ENCODE measurements at places on chromosomes 4 and X.

DNA sequence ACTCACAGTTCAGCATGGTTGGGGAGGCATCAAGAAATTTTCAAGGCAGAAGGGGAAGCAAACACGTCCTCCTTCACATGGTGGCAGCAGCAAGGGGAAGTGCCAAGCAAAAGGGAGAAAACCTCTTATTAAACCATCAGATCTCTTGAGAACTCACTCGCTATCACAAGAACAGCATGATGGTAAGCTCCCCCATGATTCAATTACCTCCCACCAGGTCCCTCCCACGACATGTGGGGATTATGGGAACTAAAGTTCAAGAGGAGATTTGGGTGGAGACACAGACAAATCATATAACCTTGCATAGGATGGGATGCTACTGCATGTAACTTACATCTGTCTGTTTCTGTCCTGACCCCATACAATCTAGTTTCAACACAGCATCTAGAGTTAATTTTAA, 511.8 kb upstream of the ARX start:
- no peak for DNase-seq

GRCh38 chr4:52576326-52576725, 82.8 kb downstream of the USP46 start:
- no peak for DNase-seq

- no peak for DNase-seq
Observed at GRCh38 chr4:185752872-185753271, 59.1 kb downstream of the SORBS2 start.

GRCh38 chrX:18927558-18927957, 56.4 kb downstream of the PHKA2 start:
- no peak for DNase-seq

DNA sequence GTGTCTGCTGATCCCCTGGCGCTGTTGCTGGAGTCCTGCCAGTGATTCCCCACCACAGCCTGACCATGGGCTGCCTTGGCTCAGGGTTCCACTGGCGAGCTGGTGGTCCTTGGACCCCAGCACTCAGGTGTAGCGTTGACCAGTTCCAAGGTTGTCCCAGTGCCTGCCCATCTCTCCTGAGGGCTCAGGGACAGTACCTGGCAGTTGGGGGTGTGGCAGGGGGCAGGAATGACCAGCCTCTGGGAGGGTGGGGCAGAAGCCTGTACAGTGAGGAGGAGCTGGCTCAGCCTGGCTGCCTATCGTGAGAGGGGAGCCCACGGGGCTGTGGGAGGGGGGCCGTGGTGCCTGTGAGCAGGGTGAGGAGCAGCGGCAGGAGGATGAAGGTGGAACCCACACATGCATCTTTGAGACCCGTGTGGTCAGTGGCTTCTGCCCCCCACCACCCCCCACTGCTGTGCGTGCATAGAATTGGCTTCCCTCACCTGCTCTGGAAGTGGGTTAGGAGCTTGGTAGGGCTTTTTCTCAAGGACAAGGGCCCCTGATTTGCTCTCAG, 12.6 kb upstream of the MSANTD1 start:
- DNase-seq: no peak

GRCh38 chr4:15198070-15198727, 195.9 kb downstream of the CPEB2 start:
- DNase-seq: no peak

DNA sequence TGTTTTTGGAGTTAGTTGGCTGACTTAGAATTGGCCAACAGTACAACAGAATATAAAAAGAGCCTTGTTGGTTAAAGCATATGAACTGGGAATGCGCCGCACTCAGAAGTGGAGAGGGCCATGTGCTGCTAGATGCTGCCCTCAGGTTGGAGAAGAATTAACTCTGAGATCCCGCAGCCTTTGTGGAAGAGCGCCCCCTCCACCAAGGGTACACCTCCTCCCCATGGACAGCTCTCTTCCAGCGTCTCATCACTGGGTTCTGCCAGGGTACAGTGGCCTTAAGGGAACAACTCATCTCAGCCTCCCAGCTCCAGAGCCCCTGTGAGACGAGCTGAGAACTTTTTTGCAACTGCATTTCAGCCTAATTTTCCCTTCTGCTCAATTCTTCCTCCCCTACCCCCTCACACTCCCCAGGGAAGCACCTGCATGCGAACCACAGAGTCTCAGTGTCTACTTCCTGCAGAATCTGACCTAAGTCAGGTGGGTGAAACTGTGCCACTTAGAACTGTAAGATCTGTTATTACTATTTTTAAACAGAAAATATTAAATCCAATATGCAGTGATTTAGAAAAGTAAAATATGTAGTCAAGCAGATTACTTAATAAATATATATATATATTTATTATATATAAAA, 380.6 kb downstream of the RAB28 start:
- no peak for DNase-seq

DNA sequence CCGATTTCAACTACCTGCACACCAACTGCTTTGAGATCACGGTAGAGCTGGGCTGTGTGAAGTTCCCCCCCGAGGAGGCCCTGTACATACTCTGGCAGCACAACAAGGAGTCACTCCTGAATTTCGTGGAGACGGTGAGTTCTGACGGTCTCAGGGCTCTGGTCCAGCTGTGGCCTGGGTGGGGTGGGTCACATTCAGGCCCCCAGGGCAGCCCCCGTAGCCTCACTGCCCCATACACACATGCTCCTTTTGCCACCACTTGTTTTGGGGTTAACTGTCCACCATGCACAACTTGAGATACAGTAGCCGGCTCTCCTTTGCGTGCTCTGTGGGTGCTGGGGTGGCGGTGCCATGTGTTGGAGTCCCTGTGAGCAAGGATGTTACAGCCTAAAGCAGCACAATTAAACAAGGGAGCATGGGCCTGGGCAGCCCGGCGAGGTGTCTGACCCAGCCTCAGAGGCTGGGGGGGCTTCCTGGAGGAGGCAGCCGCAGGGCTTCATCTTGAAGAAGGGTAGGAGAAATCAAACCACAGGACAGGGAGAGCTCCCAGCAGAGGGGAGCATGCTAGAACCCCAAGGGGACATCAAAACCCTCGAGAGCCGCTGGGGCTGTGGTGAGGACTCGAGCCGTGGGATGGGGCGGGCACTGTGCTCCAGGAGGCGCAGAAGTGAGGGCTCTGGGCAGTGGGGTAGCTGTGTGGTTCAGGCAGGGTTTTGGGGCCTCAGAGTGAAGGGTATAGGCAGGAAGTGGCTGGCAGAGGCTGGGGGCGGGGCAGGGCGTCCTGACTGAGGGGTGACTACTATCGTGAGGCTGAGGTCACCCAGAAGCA, 22.0 kb downstream of the CPZ start:
- DNase-seq: no peak

DNA sequence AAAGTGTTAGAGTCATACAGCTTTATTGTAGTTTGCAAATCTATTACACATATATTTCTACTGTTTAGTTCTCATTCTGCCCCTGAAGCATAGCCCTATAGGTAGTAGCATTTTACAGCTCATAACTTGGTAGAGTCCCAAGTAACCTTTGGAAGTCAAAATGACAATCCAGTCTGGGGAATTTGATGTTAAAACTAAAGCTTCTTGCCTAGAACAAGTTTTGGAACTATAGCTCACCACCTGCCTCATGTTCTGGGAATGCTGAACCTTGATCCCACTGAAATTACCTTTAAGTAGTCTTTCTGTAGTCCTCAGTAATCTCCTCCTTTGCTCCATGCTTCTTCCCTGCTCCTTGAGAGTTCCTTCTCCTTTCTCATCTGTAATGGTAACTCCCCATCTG, 8.4 kb downstream of the UGT8 start:
- no peak for DNase-seq

DNA sequence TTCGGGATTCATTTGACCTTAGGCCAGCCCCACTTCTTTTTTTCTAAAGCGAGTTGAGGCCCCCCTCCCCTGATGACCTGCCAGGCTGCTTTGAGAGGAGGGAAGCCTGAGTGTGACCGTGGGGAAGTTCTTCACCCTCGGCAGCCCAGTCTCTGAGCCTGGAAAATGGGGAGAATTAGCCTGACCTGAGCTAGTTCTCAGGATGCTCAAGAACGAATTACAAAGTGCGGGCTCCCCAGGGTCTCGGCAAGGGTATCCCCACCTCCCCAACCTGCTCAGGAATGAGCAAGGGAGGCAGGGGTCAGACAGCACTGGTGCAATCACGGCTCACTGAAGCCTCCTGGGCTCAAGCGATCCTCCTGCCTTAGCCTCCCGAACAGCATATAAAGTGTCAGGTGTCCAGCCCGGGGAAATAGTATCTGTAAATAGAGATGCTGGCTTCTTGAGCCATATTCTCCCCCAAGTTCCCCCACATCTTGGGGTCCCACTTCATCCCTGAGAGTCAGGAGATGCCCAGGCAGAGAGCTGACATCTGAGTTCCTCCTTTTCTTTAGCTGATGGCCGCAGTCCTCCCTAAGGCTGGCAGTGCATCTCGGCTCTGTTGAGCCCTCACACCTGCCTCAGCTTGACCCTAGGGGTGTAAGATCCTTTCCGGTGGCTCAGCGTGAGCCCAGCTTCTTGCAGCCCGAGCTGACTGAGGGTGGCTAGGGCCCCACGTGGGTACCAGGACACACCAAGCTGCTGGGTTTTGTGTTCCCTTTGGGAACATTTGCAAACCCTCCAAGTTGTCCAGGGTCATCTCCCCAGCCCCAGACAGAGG, 1.6 kb downstream of the DUSP9 start:
- DNase-seq: no peak

DNA sequence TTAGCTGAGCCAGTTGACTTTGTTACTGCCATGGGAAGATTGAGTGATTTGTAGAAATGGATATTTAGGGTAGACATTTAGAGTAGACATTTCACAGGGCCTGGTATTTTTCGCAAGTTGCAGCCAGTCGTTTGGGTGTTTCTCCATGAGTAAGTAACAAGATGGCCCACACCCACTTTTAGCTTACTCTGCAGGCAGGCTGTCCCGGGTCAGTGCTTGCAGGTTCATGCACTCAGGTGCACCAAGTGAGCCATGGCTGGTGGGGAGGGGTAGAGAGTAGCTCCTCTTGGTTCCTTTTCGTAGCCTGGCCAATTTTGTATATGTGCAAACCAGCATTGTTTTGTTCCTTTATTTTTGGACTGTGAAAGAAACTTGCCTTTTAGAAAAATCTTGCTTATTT, 145.6 kb downstream of the POLA1 start:
- DNase-seq: no peak

- DNase-seq: no peak
Observed at GRCh38 chr4:113440371-113440770, 321.2 kb downstream of the CAMK2D start.

DNA sequence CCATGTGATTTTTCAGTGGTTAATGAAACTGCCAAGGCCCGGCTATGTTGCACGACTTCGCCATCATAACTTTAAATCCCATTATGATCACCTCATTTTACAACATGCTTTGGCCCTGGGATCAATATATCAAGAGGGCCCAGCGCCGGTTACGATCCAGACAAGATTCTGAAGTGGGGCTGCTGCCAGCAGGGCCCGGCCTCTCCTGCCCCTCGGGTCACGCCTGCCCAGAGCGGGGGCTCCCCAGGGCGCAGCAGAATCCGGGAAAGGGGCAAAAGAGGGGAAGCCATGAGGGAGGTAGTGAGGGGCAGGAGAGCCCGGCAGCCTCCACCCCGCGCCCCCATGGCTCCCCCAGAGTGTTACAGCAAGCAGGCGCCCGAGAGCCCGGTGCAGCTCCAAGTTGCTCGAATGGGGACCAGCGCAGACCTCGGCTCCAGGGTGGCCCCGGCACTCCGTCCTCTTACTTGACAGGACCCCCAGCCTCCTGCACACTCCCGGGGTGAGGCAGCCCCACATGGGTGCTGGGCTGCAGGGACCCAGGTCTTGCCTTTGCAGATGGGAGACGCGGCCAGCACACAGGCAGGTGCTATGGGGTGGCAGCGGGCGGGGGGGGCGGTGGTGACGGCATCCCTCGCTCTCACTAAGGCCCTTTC, 129.8 kb upstream of the NKX1-1 start:
- no peak for DNase-seq

GRCh38 chr4:75248770-75249407, 265.3 kb downstream of the RCHY1 start:
- no peak for DNase-seq

DNA sequence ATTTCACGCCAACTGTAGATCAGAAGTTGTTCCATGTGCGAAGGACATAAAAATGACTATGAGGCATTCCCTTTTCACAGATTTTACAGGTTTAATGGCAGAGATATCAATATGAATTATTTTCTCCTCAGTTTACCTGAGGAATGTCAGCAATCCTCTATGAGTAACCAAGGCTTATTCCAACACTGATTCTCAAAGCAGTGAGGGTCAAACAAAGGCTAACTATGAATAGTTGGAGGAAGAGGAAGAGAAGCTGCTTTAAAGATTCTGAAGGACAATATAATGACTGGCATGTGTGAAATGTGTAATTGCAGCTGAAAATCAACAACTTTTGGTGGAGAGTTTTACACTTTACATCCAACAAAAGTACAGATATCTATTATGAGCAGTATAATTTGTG, 29.1 kb downstream of the NAF1 start:
- no peak for DNase-seq

DNA sequence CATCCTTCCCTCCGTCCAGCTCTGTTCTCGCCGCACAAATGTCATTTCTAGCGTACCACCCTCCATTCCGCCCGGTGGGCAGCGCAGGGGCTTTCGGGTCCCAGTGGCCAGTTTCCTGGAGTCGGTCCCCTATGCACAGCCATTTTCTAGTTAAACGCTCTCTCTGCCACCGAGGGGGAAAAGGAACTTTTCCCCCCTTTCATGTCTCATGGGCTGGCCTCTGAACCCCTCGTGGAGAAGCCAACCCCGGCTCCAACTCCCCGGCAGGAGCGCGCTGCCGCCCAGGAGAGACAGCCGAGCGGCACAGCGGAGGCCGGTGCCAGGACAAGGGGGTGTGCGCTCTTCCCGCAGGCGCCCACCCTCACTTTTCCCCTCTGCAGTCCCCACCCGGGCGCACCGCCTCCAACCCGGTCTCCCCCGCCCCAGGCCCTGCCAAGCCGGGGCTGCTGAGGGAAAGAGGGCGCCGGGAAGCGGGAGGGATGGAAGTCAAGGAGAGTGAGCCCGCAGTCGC, 662 bp downstream of the APBB2 start:
- DNase-seq: no peak

GRCh38 chr4:144659447-144659846, 13.5 kb downstream of the HHIP start:
- no peak for DNase-seq

- no peak for DNase-seq
Observed at GRCh38 chr4:66949419-66949818, 595.9 kb downstream of the CENPC start.

- no peak for DNase-seq
Observed at GRCh38 chr4:123706973-123707372, 310.4 kb downstream of the SPRY1 start.
